ENCODE measurements at places on chromosomes 7 and 10.
A peak's percentile ranks its signal among the peaks of the same experiment; 100 is the strongest.

GRCh38 chr7:129258649-129259389 lies 34.0 kb downstream of the AHCYL2 start:
- DNase-seq: no peak

GRCh38 chr7:35565927-35566326 lies 129.0 kb downstream of the HERPUD2 start:
- DNase-seq: no peak

- DNase-seq: no peak
These were observed 47.8 kb downstream of the SHH start for GRCh38 chr7:155764438-155764793.

GRCh38 chr10:122056431-122057094 lies 67.6 kb downstream of the TACC2 start:
- no peak for DNase-seq

DNA sequence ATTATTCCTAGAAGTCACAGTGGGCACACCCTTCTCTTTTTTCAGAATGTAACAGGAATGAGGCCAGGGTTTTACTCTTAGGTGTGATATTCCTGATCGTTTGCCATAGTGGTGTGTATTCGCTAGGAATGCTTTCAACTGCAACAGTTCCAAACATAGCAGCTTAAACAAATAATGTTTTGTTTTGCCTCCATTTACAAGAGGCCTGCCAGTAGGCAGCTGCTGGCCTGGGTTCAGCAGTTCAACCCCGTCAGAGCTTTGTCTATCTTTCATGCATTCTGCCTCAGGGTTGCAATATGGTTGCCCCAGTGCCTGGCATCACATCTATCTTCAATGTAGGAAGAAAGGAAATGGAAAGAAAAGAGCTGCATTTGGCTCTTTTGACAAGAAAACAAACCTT lies 21.7 kb upstream of the RET start:
- peak; percentile 10 for DNase-seq

DNA sequence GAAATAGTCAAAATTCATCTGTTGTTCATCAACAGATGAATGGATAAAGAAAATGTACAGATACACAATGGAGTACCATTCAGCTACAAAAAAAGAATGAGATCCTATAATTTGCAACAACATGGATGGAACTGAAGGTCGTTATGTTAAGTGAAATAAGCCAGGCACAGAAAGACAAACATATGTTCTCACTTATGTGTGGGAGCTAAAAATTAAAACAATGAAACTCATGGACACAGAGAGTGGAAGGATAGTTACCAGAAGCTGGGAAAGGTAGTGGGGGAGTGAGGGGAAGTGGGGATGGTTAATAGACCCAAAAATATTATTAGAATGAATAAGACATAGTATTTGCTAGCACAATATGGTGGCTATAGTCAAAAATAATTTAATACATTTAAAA lies 70.0 kb upstream of the KCNMA1 start:
- no peak for DNase-seq

DNA sequence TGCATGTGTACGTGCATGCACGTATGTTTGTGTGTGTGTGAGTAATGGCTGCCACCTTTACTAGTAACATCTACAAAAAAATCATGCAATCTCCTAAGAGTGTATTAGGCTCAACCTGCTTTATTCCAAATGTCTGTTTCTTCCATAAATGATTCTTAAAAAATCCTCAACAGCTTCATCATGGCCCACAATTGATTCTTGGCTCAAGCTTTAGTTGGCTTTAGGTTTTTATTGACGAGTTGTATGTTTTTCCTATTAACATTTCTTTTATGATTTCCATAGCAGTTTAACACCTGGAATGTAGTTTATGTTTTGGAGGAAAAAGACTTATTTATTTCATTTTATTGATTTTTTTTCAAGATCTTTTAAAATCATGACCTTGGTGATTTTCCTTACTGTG lies 121.9 kb upstream of the RAB18 start:
- no peak for DNase-seq

DNA sequence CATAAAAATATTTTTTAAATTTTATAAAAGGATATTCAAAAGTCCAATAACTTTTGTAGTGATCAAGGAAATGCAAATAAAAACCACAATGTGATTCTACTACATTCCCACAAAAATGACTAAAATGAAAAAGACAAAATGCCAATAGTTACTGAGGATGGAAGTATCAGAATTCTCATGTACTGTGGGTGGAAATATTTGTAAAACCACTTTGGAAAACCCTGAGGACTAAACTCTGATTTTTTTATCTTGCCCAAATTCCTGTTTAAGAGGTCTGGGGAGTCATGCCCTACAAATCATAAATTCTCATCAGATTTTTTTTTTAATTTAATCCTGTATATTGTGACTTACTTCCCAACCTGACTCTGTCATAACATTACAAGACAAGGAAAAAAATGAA lies 9.8 kb upstream of the SEMA3D start:
- DNase-seq: no peak

GRCh38 chr7:104442481-104442880 lies 114.1 kb downstream of the LHFPL3 start:
- DNase-seq: no peak

DNA sequence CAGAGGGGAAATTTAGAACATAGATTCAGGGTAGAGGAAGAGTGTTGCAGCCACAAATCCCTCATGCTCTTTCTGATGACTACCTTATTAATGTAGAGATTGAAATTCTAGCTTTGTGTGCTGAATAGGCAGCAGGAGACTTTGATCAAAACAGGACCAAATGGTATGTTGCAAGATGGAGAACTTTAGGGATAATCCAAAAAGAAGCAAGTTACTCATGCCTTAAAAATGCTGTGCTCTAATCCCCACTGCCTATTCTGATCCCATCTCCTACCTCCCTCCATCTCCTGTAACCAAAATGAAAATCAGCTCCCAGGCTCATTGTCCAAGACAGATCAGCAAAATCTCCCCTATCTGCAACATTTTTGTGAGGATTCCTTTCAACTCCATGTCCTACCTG lies 31.3 kb downstream of the CH25H start:
- no peak for DNase-seq

- DNase-seq: peak; percentile 7
These were observed 61.9 kb upstream of the EBF3 start for GRCh38 chr10:130025811-130026485.

DNA sequence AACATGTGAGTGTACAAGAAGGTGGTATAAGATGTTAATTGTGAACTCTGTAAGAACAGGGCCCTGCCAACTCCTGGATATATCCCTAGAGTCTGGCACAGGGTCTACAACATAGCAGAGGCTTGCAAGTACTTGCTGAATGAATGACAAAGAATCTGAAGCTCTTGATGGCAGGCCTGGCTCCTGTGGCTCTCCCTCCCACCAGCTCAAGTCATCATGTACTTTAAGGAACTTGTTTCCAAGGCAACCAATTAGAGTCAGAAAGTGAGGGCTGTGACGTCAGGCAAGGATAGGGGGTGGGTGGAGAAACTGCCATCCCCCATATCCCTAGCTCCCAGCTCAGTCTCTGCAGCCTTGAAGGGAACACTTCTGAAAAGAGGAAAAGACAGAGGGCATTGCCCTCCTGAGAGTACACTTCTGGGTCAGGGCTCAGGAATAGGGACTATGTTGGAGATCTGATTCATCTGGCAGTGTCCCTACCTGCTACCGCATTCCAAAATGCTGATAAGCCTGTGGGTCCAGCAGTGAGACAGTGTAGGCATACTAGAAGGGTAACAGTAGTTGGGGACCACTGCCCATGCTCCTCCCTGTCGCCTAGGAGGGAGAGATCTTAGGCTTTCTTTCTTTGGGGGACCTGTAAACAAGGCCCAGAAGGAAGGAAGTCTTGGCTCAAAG lies 34.6 kb upstream of the BTRC start:
- no peak for DNase-seq

- DNase-seq: no peak
These were observed 28.0 kb downstream of the ABLIM1 start for GRCh38 chr10:114629824-114630730.

- DNase-seq: no peak
These were observed 272.7 kb downstream of the HDAC9 start for GRCh38 chr7:18768256-18768655.
